Activated T-helper 1 cell treated with anti-CD3 and anti-CD28 coated beads, Interleukin-2, amount 50 U/mL, for 16 hours (primary cell): ENCODE measurements at places on chromosomes 7 and 10.

DNA sequence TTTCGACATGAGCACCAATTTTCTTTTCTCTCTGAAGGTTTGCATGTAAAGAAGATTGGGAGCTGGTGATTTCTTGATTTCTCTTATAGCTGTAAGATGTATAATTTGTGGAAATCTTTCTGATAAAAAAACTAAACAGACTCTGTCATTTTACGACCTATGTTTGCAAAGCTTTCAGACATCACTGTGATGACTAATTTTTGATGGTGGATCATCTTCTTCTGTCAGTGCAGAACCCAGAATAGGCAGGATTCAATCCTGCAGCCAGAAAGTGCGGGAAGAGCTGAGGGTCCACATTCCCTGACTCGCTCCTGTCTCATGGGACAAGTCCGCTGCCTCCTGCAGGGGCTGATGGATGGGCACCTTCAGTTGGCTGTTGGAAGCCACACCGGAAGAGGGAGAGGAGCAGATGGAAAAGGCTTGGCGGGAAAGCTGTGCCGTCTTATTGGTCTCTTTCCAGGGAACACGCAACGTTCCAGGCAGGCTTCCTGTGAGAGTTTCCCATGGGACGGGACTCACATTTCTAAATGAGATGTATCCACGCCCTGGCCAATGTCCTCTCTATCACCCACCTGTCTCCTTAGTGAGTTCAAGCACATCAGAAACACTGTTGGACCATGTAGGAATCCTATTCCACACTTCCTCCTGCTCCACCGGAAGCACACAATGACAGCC is 186.9 kb downstream of the PRPF18 start:
- DNase-seq = no peak

DNA sequence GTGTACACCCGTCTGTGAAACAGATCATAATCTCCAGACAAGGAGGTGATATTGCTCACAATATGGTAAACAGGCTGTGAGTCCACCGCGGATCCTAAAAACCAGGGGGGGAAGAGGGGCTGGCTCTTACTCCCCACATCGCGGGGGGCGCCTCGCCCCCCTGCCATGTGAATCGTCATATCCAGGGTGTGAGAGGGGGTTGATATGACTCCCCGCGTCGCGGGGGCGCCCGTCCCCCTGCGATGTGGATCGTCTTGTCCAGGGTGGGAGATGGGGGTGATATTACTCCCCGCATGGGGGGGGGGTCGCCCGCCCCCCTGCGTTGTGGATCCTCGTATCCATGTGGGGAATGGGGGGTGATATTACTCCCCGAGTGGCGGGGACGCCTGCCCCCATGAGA is 30.9 kb downstream of the OCM2 start:
- no peak for DNase-seq

DNA sequence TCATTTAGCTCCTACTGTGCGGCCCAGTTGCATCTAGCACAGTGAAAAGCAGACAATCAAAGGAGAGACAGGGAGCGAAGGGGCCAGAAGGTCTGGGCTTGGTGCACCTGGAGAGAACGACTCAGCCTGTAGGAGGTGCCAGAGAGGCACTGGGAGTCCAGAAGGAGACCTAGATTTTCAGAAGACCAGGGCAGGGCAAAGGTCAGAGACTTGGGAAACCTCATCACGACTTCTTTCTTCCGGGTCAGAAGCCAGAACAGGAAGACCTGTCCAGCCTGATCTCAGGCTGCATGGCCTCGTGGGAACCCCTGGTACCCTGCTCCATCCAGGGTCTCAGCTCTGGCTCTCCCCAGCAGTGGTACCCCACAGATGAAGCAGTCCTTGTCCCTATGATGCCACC is 5.2 kb downstream of the AGAP3 start:
- no peak for DNase-seq

GRCh38 chr10:125080984-125081383 is 79.4 kb downstream of the CTBP2 start:
- no peak for DNase-seq

GRCh38 chr7:150732786-150733481 is 4.3 kb upstream of the GIMAP5 start:
- no peak for DNase-seq

DNA sequence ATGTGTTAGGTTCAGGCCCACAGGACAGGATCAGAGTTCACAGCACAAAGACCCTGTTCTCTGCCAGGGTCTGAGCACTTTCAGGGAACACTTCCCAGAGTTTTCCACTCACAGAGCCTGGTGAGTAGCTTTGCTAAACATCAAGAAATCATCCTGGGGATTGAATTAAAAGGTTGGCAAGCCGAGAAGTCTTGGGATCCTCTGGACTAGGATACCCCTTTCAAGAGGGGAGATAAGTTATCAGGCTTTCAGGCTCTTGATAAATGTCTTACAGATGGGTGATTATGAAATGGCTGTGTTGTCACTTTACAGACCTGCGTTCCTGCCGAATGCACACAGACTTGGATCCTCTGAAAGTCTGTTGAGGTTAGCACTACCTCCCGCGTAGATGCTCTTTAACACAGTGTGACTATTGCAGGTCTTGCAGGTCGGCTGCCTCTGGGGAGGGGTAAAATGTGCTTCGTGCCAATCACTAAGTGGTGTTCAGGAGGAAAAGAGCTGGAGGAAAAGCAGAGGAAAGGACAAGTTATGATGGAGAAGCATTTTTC is 473.5 kb upstream of the AKR1E2 start:
- DNase-seq = no peak

DNA sequence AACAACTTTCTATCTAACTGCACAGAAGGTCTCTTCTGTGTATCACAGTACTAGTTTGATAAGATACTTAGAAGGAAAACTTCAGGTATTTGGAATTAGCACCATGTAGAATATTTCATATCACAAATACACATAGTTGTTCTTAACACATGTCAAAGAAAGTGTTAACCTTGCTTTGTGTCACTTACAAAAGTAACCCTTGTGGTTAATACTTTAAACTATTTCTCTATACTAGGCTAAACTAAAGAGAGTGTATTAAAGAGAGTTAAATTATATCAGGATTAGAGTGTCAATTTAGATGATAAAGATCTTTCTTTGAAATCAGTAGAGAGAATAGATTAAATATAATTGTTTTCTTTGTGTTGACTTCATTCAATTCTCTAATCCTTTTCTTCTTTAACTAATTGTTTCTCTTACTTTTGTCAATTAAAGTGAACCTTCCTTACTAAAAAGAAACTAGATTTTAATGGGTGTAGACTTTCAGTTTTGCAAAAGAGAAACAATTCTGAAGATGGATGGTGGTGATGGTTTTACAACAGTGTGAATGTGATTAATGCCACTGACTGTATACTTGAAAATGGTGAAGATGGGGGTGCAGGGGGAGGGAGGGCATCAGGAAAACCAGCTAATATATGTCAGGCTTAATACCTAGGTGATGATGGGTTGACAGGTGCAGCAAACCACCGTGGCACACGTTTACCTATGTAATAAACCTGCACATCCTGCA is 67.8 kb downstream of the CHN2 start:
- no peak for DNase-seq

GRCh38 chr10:71099731-71100361 is 112.5 kb upstream of the UNC5B start:
- DNase-seq = no peak

GRCh38 chr10:34126371-34127151 is 688.5 kb downstream of the PARD3 start:
- DNase-seq = no peak

GRCh38 chr10:120584786-120585185 is 127.8 kb downstream of the PLPP4 start:
- no peak for DNase-seq

DNA sequence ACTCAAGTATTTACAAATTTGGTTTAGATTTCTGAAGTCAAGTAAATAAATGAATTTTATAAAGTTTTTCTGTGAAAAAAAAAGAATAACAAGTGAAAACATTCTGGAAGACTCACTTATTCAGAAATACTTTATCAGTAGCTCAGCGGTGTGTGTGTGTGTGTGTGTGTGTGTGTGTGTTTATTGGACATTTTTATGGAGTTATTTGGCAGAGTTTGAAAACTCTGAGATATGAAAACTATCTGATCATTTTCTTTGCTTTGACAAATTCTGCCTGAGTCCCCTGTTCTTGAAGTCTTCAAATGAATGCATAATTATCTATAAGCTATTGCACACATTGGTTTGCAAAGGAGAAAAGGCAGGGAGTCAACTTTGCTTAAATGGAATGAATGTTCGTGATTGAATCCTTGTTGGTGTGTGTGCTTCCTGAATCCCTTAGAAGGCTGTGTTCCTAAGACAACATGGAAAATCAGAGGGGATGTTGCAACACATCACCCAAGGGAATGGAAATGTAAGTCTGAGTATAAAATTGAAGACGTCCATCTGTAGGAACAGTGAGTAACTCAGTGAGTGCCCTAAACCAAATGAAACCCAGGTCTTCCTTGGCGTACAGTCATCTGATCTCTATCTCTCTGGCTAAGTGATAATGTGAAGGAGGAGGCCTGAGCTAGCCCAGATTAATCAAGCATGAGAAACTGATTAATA is 160.9 kb downstream of the REEP3 start:
- no peak for DNase-seq

DNA sequence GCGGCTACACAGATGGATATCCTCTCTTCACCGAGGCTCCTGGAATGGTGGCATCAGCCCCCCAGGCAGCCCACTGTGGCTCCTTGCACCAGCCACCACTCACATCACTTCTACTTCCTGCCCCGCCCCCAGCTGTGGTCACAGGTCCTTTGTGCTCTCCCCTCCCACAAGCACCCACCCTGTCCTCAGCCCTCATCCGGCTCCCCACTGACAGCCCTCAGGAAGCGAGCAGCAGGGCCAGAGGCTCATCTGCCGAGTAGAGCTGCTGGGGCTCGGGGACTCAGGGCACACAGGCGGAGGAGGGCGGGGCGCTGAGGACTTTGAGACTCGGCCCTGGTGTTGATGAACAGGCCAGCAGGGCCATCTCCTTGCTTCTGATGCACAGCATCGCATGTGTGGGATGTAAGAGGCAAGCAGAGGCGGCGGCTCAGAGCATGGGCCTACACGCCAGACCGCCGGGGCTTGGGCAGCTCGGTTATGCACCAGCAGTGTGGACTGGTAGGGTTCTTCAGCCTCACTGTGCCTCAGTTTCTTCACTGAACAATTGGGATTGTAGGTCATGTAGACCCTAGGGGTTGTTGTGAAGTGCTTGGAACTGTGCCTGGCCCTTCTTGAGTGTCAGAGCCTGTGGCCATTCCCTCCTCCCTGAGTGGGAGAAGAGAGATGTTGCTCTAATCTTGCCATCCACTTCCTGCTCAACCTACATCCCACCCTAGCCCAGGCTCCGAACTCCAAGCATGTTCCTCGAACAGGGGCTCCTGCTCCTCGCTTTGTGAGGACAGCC is at the start of gene PRF1:
TSS of gene PRF1 (minus strand) at position 77 of the 784 bp plus-strand sequence. CDS start 1,839 bp downstream, outside the sequence.
- peak; percentile 47 for DNase-seq

DNA sequence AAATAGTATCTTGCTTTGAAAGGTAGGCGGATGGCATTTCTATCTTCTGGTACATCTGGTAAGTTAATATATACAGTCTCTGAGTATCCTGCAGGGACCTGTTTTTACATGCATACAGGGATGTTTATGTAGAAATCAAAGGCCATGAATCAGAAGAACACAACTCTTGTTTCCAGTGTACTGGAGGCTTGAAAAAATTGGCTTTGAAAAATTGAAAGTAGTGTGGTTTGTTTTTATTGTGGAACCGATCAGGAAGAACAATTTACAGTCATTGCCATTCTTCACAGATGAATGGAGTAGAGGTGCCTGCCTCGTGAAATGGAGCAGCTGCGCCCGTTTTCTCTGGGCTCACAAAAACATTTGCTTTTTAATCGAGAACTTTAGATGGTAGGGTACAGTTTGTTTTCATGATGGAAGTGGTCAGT is 54.0 kb upstream of the RPA3 start:
- DNase-seq = no peak

- DNase-seq = no peak
These were observed 115.8 kb downstream of the THSD7A start for GRCh38 chr7:11716185-11716584.

DNA sequence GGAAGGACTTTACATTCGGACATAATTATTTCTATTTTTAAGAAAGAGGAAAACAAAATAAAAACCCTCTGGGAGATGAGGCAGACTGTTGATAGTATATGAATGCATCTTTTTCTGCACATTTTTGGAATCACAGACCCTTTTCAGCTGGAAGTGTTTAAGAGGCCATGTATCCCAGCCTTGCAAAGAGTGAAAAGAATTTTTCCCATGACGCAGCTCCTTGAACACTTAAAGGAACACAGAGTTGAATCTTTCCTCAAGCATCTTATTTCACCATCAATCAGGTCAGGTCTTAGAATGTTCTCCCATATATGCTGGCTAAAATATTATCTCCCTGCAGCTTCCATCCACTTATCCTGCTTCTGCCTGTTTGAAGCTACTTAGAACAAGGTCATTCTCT is 45.9 kb upstream of the PAPSS2 start:
- DNase-seq = no peak

DNA sequence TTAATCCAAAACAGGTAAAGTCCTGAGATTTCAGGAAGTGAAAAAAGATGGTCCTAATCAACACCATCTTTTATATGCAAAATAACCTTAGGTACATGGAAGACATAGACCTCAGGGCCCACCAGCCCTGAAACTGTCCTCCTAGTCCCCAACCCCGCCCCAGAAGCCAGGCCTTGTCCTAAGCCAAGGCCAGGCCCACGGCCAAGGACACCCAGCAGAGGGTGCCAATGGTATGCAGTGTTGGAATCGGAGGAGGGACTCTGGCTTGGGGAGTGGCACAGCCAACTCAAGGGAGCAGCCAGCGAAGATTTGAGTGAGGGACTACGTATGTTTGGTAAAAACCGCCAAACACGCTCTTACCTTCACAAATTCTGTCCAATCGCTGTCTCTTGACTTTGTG is 96.7 kb downstream of the ZRANB1 start:
- DNase-seq = no peak

- no peak for DNase-seq
These were observed 15.1 kb upstream of the NUDCD3 start for GRCh38 chr7:44505595-44505994.

- DNase-seq = no peak
These were observed 123.5 kb downstream of the ITGB8 start for GRCh38 chr7:20454202-20454601.

DNA sequence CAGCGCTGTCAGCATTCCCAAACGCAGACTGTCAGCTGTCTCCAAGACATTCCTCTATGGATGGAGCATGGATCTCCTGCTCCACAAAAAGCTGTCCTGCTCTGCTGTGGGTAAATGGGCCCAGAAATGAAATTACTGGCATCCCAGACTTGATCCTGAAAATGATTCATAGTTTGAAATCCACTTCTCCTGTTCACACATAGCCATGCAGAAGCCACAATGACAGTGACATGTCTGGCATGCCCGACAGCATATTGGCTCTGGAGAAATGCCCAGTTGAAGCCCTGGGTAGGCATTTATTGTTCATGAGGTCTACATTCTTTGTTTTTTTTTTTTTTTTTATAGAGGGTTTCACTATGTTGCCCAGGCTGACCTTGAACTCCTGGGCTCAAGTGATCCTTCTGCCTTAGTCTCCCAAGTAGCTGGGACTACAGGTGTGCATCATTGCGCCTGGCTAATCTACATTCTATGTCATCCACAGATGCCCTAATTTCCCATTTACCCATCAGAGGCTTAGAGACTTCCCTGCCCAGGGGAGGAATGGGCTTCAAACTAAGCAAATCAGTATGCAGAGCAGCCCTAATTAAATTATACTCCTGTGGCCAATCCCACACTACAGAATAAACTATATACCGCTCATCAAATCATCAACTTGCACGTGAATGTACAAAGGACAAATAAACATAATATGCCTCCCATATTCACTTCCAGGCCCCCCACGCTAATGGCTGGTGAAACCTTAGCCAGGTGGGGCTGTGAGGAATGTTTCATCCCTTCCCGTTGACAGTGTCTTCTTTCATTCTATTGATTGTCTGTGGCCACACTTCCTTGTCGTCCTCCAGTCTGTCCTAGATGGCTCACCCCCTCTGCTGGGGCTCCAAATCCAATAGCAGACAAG is 61.8 kb upstream of the EEPD1 start:
- DNase-seq = no peak

GRCh38 chr7:11819947-11820346 is 12.1 kb downstream of the THSD7A start:
- no peak for DNase-seq
